T-helper 1 cell (primary cell): ENCODE measurements at places on chromosomes 16 and 17.

DNA sequence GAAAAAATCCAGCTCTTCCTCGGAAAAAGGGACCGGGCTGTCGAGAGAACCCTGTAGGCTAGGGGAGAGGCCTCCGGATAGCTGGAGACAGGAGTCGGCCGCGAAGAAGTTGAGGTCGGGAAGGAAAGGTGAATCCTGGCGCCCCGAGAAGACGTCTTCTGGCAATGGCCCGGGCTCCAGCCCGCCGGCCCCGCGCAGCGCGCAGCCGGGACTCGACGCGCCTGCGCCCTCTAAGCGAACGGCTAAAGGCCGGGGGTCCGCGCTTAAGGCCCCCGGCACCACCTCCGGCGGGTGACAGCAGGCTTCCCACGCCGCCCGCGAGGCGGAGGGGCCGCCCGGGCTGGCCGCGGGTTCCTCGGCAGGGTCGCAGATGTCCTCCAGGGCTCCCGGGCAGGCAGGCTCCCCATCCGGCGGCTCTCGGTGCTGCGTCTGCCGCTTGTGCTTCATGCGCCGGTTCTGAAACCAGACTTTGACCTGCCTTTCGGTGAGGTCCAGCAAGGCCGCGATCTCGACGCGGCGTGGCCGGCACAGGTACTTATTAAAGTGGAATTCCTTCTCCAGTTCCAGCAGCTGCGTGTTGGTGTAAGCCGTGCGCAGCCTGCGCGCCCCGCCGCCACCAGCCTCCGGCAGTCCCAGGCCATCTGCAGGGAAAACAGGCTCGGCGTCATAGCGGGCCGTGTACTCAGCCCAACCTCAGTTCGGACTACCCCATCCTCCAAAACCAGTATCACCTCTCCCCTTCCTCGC is 1.6 kb downstream of the HOXB2 start:
- DNase-seq = peak; percentile 65

- DNase-seq = no peak
These were observed 8.6 kb downstream of the MAPT start for GRCh38 chr17:45902892-45903346.

DNA sequence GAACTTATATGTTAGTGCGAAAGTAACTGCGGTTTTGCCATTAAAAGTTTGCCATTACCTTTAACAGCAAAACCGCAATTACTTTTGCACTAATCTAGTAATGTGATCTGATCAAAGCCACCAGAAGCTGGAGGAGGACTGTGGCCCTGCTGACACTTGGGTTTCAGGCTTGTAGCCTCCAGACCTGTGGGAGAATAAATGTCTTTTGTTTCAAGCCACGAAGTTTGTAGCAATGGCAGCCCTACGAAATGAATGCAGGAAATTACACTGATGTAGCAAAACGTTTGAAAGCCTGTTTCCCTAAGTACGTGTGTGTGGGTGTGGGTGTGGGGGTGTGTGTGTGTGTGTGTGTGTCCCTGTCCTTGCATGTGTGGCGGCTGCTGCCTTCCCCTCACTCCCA is 66.6 kb downstream of the WSB1 start:
- no peak for DNase-seq

DNA sequence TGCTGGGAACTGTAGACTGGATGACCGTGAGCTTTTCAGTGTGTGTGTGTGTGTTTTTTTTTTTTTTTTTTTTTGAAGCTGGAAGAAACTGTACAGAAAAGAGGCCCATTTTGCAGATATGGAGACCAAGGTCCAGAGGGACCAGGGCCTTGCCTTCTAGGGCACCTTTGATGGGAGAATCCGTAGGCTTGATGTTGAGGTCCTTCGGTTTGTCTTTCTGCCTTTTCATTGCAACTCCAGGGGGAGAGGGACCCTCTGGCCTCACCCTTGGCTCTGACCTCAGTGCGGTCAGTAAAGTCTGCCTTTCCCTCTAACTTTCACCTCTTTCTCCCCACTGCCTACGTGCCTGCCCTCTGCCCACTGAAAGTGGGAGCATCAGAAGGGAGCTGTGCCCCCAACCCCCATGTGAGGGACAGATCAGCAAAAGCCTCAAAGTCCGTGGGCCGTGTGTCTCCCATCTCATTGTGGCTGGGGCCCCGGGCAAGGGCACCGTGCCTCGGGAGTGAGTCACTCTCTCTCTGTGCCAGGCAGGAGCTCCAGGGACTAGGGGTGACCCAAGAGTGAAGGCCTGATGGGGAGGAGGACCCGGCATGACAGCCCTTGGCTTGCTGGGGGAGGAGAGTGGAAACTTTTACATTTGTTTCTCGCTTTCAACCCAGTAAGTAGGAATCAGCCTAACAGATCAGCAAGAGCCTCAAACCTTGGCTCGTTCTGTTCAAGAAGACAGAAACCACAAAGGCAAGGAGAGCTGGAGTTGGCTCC is 123.6 kb downstream of the CMIP start:
- no peak for DNase-seq

DNA sequence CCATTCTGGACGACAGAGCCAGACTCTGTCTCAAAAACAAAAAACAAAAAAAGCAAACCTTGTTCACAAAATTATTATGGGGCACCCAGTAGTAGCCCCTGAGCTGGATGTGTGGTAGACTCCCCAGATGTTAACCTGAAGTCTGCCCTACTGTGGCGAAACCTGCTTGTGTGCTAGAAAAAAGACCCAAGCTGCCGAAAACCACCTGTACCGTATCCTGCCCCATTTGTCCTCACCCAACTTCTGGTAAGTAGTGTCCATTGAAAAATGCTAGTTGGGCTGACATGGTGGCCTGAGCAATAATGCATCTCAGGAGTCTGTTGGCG is 9.1 kb downstream of the RMI2 start:
- no peak for DNase-seq

DNA sequence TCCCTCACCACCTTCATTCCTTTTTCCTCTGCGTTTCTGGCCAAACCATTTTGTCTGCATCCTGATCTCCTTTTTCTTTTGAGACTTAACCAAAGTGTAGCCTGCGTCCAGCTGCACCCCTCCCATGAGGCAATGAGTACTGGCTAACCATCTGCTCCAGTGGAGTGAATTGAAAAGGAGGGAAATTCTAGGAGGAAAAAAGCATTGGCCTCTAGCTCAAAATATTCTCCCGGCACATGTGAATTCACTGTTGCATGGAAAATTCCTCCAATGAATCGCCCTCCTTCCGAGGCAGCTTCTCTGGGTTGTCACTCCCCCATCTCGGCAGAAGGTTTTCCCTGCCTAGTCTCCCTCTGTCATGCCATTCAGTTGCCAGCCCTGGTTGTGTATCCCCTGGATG is 5.6 kb downstream of the RAP1GAP2 start:
- DNase-seq = no peak

DNA sequence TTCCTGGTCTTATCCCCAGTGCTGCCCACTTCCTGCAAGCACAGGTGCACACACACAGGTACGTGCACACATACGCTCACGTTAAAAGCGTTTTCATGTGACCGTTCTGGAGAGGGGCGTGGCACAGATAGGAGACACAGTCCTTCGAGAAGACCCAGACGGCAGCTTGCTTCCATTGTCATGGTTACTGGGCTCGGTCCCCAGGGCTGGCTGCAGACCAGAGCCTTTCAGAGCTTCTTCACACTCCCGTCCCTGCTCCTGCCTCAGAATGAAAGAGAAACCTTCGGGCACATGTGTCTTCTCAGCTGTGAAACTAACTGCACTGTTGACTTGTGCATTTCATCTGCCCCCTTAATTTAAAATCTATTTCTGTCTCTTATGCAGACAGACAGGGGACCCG is 154.2 kb downstream of the PITPNC1 start:
- DNase-seq = no peak

DNA sequence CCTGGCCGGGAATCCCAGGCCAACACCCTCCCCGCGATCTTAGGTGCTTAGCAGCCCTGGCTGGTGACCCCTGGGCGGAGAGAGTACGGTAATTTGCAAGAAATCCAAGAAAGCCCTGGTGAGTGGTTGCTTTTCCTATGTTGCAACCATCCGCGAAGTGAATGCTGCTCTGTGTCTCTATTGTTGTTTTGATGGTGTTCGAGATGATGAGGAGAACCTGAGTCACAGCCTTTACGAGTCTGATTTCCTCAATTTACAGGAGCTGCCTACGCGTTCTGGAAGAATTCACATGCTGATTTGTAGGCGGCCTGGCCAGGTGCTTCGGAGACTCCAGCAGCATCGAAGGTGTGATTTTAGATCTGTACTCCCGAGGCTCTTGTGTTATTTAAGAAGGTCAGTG is 63.3 kb downstream of the TMEM235 start:
- no peak for DNase-seq

DNA sequence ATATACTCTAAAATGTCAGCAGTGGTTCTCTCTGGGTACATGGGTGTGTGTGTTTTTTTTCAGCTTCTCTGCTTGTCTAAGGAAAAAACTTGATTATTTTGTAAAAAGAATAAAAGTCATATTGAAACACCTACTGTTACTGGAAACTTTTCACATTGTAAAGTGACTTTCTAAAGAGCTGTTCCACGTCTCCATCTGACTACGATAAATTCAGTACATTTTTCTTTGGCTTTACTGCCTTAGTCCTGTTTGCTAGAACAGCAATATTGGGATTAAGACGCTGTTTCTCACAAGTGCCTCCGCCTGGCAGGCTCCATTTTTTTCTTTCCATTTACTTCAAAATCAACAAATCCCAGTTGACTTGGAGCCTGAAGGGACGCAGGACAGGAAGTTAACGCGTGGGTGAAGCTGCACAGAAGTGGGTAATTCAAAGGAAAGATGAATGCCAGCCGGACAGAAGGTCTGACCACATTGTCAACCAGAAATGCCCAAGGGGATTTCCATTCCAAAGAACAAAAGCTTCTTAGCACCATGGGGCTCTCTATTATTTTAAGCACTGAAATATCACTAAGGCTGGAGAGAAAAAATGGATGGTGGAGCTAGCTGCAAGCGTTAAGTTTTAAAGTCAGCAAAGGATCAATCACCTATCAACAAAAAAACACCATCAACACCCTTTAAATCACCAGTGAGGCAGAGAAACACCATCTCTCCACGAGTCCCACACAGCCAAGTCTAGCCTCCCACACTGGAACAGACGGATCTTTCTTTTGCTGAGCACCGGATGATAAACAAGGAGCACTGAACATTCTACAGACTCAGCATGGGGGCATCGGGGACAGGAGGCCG is 8.4 kb downstream of the GLOD4 start:
- DNase-seq = no peak

GRCh38 chr16:57374067-57374534 is 1.8 kb downstream of the CX3CL1 start:
- no peak for DNase-seq

GRCh38 chr17:50452630-50453300 is 15.9 kb downstream of the CHAD start:
- DNase-seq = no peak

DNA sequence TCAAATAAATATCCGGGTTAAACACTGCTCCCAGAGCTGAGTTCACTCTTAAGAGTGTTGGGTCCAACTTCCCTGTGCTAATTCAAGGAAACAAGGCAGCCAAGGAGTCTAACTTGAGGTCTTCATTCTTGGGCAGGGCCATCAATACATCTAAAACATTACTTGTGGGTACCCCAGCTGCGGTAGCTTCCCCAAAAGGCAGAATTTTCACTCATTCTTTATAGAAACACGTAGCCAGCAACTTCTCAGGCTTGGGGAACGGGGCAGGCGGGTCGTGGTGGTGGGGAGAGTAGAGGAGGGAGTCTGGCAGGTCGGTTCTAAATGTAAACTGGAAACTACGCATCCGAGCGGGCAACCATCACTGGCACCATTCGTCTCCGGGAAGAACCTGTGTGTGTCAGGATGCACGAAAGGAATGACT is 666 bp upstream of the METTL9 start:
- DNase-seq = no peak

DNA sequence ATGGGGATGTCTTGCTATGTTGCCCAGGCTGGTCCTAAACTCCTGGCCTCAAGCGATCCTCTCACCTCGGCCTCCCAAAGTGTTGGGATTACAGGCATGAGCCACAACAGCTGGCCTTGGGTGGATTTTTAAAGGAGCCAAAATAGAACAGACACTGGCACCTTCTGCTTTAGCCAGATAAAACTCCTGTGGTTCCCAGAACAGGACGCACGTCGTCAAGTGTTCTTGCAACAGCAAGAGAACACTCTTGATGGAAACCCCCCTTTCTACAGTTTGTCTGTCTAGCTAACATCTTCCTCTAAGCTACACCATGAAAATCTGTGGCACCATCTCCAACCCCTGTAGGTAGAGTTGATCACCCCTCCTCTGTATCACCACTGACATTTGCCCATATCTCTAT is 122.6 kb downstream of the NPIPB5 start:
- DNase-seq = no peak

GRCh38 chr16:88736088-88736487 is 29.8 kb downstream of the CTU2 start:
- no peak for DNase-seq

GRCh38 chr16:48971571-48972077 is 310.0 kb downstream of the CBLN1 start:
- DNase-seq = no peak

DNA sequence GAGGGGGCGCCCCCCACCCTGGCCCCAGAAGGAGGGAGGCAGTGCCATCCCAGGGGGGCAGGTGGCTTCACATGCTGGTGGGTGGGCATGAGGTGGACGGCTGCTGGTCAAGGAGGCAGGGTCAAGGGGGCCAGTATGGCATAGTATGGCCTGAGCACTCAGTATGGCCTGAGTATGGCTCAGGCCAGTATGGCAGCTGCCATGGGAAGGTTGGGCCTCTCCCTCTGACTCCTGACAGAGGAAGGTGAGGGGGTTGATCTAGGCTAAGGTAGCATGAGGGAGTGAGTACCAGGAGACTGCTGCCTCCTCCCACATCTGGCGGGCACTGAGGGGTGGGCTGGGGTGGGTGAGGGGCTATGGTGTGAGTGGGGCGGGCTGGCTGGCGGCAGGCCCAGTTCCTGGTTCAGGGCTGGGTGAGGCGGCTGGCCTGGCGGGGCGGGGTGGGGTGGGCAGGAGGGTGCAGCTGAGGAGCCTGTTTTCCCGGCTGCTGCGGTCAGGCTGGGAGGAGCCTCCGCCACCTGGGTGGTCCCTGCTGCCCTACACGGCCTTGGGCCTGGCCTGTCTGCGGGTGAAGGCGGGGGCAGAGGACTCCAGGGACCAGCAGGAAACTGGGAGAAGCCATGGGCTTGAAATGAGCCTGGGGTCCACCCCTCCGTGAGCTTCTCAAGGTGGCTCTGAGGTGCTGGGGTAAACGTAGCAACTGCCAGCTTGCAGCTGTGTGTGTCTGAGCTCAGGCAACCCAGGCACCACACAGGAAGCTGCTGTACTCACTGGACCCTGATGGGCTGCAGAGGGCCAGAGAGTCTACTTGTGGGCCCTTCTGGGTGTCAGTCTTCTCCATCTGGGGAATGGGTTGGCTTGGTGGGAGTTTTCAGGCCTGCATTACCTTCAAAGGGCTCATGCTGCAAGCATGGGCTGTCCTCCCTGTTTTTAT is 57.0 kb downstream of the RAI1 start:
- no peak for DNase-seq

DNA sequence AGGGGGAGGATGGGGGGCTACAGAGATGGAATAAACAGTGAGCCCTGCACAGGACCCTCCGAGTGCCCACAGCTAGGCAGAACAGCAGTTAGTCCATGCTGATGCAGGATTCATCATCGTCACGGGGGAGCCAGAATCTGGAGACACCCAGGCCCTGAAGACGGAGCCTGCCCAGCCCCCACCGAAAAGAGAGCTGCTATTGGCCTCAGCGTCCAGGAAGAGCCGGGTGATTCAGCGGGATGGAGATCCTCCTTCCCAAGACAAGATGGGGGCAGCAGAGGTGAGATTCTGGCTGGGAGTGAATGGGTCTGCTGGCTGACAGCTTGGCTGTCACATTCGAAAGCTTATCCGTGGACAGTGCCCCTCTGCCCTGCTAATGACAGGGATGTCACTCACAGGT is 133.6 kb upstream of the CRHR1 start:
- no peak for DNase-seq

- DNase-seq = no peak
These were observed 221.5 kb upstream of the SOX9 start for GRCh38 chr17:71899317-71899716.
